Temporal lobe (tissue), 4 donors: ENCODE measurements at places on chromosomes 6 and 20. TPM values are rescaled to one million over a fixed set of nuclear protein-coding genes. Genes with fewer than 3 reads are reported as not detected.

The DEFB132 gene
- not detected for total RNA-seq

The PPP1R14C gene
- 48.7 TPM for total RNA-seq

The RUNX2 gene
- total RNA-seq, result 0.49 TPM

The IMPG1 gene
- not detected for total RNA-seq

The EEF1A2 gene
- total RNA-seq, result 209 TPM

The TRAPPC3L gene
- under 0.01 TPM for total RNA-seq

The MLN gene
- not detected for total RNA-seq

The TAF4 gene
- 8.9 TPM for total RNA-seq

The C20orf141 gene
- total RNA-seq, result not detected

The TPD52L2 gene
- total RNA-seq, result 22.6 TPM

The SERINC1 gene
- total RNA-seq, result 588 TPM

The COL11A2 gene
- 1.2 TPM for total RNA-seq

The LRRN4 gene
- total RNA-seq, result under 0.01 TPM

The PXDC1 gene
- 9.1 TPM for total RNA-seq
